ENCODE measurements at places on chromosomes 2 and 18. TPM values are rescaled to one million over a fixed set of nuclear protein-coding genes. Genes with fewer than 3 reads are reported as not detected.

IGFBP2 gene
- 376 TPM for total RNA-seq

CBLN2 gene
- not detected for total RNA-seq

KLF11 gene
- 14.0 TPM for total RNA-seq

TDRD15 gene
- total RNA-seq, result not detected

SLC11A1 gene
- total RNA-seq, result 0.76 TPM

VWC2L gene
- total RNA-seq, result not detected

CCT4 gene
- 161 TPM for total RNA-seq

TUBA4A gene
- total RNA-seq, result 1.1 TPM

PSME4 gene
- 68.3 TPM for total RNA-seq

DNA sequence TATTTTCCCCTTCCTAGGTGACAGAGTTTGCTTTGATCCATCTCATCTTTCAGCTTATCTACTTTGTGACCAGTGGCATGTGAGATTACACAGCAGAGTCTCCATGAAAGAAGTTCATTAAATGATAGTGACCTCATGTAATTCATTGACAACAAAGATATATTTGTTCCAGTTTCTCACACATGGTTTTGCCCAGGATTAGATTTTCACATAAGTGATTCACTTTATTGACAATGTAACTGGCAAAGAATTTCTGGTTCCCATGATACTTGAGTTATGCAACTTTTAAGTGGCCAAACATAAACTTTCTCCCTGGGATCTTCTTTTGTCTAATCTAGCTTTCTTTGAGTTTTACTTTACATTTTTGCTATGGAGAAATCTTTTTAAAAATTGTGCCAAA, 50.0 kb downstream of the MC4R start:
- DNase-seq, result no peak

DNA sequence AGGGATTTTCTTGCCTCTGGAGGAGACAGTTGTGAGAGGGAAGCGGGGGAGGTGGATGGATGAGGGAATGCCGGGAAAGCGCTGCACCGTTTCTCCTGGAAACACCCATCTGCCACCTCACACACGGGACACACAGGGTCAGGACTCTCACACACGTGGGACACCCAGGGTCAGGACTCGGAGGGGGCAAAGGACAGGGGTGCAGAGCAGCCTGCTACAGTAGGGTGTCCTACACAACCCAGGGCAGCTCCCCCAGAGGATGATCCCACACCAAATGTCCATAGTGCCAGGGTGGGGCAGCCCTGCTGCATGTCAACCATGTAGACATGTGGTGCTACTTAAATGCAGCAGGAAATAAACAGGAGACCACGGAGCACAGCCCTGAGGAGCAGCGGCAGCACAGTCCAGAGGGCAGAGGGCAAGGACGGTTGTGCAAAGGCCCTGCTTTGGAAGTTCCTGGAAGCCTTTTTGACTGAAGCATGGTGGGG, 5.1 kb downstream of the RAMP1 start:
- no peak for DNase-seq

- DNase-seq, result no peak
Measured at GRCh38 chr2:62783679-62784078, 78.2 kb downstream of the EHBP1 start.

- DNase-seq, result peak; percentile 53
Measured at GRCh38 chr2:41869542-41870264, 178.1 kb upstream of the PKDCC start.

DNA sequence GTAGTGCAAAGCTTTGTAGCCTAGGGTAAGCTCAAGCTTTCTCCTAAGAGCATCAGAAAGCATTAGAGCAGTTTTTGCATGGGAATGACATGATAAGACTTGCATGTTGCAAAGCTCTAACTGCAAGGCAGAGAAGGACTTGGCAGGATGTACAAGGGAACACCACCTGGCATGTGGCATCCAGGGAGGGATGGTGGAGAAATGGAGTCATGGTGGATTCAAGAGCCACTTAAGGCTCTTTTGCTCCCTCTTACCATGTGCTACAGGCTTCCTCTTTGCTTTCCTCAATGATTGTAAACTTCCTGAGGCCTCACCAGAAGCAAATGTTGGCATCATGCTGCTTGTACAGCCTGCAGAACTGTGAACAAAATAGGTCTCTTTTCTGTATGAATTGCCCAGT, 266.0 kb downstream of the GLI2 start:
- no peak for DNase-seq

GRCh38 chr18:43952398-43952797, 675.1 kb upstream of the SYT4 start:
- DNase-seq, result no peak

- peak; percentile 55 for DNase-seq
Measured at GRCh38 chr2:163735685-163736432, at the start of gene FIGN. Gene FIGN (minus strand): TSS chr2:163736008. CDS start chr2:163734927, 1,081 bp downstream.

- no peak for DNase-seq
Measured at GRCh38 chr2:203669820-203670219, 36.6 kb upstream of the CD28 start.

DNA sequence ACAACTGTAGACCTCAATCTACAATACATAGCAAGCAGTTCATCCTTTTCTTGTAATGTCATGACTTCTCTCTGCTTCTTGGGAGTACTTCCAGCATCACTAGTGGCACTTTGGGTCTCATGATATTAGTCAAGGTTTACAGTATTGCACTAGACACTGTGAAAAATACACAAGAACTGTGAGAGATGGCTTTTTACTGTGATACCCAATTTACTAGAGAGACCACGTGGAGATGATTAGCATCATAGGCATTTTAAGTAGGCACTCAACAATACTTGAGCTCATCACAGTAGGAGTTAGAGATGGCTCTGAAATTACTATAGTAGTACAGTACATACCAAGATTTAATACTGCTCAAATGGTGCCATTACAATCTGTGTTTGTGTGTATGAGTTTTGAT, 112.8 kb upstream of the EML6 start:
- DNase-seq, result no peak

DNA sequence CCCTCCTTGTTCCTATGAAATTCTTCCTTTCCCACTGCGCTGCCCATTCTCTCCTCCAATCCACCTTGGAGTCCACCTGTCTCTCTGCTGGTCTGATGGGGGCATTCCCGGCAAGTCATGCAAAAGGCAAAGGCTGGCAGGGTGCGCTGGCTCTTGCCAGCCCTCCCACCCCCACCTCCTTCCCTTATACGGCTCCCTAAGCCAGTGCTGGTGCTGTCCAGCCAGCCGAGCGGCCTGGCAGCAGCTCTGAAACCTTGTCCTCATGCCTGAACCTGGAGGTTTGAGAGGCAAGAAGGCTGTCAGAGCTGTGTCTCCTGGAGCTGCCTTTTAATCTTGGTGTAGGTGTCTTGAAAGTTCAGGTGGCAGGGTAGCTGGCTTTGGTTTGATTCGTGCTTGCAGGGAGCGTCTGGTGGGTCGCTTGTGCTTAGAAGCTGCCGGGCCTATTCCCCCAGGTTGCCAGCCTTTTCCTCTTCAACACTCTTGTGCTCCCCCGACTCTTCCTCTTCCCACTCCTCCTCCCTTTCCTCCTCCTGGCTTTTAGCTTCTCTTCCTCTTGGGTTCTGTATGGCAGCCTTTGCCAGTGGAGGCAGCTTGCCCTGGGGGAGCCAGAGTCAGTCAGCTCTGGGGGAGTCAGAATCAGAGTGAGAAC, 748 bp downstream of the LIPG start:
- DNase-seq, result no peak

- DNase-seq, result no peak
Measured at GRCh38 chr2:159290289-159290907, 3.9 kb upstream of the WDSUB1 start.

- no peak for DNase-seq
Measured at GRCh38 chr2:60808330-60808801, 52.3 kb downstream of the PAPOLG start.

- DNase-seq, result no peak
Measured at GRCh38 chr2:168156661-168157060, 90.7 kb downstream of the STK39 start.

DNA sequence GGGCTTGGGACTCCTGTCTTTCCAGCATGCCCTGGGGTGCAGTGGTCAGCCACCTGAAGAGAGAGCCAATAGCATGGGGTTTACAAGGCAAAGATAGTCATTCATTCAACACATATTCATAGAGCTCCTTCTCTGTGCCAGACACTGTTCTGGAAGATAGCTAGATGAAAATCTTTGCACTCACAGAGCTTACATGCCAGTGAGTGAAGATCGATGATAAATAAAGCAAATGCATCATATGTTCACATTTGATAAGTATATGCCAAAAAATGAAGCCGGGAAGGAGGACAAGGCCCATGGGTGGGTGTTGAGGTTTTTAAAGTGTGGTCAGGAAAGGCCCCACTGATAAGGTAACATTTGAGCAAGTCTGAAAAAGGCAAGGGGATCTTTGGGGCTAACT, 130.8 kb upstream of the CDCA7 start:
- no peak for DNase-seq

- DNase-seq, result no peak
Measured at GRCh38 chr2:124822516-124822915, 797.4 kb downstream of the CNTNAP5 start.

DNA sequence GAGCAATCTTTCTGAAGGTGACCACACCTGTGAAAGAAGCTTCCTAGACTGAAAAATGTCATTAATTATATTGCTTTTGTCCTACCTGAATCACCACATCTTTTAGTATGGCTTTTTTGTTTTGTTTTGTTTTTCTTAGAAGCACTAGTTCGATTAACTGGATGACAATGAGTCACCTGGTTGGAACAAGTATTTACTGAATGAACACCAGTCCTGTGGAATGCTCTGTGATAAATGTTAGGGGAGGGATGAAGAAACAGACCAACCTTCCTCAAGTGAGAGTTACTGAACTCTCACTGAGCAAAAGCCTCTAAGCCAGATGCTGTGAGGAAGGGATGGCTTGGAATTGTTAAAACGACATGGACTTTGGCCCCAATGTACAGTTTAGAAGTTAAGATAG, 26.8 kb upstream of the DCC start:
- no peak for DNase-seq

GRCh38 chr2:46461709-46462171, 17.6 kb upstream of the TMEM247 start:
- DNase-seq, result no peak

DNA sequence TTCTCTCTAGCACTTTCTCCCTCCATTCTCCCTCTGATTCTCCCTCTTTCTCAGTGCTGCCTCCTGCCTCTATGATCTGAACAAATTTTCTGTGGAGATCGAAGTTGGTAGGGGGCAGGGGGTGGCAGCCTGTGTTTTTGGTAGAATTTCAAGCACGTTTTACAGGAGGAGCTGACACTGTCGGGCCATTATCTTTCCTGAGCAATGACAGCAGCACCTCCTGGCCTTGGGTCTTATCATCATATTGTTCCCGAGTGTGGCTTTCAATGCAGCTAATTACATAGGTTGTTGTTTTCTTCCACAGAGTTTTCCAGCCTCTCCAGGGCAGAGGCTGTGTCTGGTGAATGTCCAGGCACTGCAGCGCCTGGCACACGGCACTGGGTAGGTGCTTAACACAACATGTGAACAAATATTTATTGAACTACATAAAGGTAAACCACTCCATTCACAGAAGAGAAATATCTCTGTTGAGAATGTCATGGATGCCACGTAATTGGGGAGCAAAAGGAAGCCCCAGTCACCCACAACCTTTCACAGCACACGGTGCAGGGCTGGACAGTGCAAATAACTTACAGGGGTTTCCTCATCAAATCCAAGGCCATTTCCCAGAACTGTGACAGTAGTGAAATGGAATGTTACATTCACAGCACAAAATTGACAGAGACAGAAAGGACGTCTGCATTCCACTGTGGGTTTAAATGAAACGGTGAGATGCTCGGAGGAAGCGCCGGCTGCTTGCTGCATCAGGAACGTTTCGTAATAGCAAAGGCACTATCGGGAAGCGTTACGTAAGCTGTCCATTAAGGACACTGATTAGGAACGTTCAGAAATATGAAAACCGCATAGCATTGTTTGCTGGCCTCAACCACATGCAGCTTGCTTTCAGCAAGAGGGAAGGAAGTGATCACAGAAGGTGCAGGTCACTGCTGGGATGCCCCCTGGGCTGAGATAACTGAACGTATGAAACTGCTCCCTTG, 6.5 kb upstream of the KCNG2 start:
- no peak for DNase-seq

- no peak for DNase-seq
Measured at GRCh38 chr18:73893880-73894279, 253.8 kb downstream of the FBXO15 start.

DNA sequence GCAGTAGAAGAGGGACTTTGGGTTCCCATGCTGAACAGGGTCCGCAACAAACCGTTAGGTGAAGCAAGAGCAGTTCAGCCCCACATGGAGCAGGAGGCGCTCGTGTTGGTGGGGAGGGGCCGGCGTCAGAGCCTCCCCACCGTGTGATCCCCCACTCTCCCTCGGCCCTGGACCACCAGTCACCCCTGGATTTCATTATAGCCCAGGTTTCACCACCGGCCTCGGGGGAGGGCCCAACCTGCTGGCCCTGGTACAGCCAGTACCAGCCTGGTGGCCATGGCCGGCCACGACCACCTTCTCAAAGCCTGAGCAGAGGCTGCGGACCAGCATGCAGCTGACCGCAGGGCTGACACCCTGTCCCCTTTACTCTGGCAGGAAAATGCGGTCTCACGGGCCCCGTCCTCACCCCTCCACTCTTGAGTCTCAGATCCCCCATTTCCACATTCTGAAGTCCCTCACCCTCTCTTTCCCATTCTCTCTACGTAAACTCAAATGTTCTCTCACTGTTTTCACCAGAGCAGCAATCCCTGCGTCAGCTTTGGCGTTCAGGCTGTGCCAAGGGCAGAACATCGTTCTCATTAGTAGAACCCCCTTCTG, 8.6 kb downstream of the MLPH start:
- no peak for DNase-seq

GRCh38 chr2:177239932-177240630, 24.4 kb downstream of the NFE2L2 start:
- no peak for DNase-seq

GRCh38 chr2:225030203-225030602, 12.1 kb downstream of the DOCK10 start:
- no peak for DNase-seq

- DNase-seq, result no peak
Measured at GRCh38 chr18:34738175-34738894, 28.2 kb downstream of the DTNA start.

Data from mesothelial cell of epicardium (in vitro differentiated cells).